GM23248 (cell line): ENCODE measurements at places on chromosomes 4 and X. TPM values are rescaled to one million over a fixed set of nuclear protein-coding genes. Genes with fewer than 3 reads are reported as not detected.
A peak's percentile ranks its signal among the peaks of the same experiment; 100 is the strongest.

Gene TMEM144
- 0.63 and 2.4 TPM in 2 replicates for total RNA-seq

GRCh38 chr4:153759407-153760316 is at the start of gene RNF175:
RNF175 (minus strand) TSS chr4:153760024; CDS start chr4:153759862, 162 bp downstream.
- peak; percentile 31 for DNase-seq

DNA sequence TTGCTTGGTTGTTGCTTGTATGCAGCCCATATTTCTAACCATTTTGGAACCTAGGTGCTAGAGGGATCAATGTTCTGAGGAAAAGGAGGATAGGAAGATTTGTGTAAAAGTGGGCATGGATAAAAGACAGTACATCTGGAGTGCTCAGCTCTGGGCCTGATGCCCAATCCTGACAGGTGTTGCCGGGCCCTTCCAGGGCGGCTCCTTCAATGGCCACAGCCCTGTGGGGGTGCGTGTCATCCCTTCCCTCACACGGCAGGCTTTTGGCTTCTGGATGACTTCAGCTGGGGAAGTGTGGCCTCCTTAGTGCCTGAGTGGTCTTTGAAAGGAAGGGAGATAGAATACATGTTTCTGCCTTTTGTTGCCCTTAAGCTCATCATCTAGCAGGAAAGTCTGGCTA is 47.2 kb downstream of the NELFA start:
- DNase-seq = no peak

GRCh38 chr4:136392576-136392975 is 1139.7 kb downstream of the PCDH18 start:
- DNase-seq = no peak

- DNase-seq = no peak
Observed at GRCh38 chr4:164438321-164438720, 315.6 kb upstream of the SMIM31 start.
